ENCODE measurements at places on chromosomes 2 and 18.

GRCh38 chr2:204483608-204484081, 61.6 kb upstream of the PARD3B start:
- no peak overlapping the region for H3K27ac ChIP-seq
- H3K4me3 ChIP-seq, result no peak overlapping the region
- H3K36me3 ChIP-seq, result no peaks in the 10 kb centered on the region
- H3K27me3 ChIP-seq, result no peaks in the 10 kb centered on the region
- no peaks in the 10 kb centered on the region for H3K4me1 ChIP-seq

DNA sequence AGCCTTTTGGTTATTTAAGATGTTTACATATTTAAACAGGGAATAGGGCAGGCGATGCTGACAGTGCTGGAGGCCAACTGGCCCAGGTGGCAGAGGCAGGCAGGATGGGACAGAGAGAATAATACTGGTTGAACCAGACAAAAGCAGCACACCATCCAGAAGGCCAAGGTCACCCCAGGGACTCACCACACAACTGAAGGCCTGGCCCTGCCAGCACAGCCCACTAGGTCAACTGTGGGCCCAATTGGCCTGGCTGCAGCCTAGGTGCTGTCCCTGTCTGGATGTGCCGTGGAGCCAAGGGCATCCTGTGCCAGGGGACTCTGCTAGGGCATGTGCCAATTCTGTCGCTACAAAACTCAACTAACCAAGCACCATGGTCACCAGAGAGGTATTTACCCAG, 69.2 kb downstream of the RNF152 start:
- H3K27me3 ChIP-seq, result no peaks in the 10 kb centered on the region
- no peak for DNase-seq
- peaks cover 77% of the 10 kb centered on the region for H3K4me1 ChIP-seq
- H3K27ac ChIP-seq, result no peak overlapping the region

DNA sequence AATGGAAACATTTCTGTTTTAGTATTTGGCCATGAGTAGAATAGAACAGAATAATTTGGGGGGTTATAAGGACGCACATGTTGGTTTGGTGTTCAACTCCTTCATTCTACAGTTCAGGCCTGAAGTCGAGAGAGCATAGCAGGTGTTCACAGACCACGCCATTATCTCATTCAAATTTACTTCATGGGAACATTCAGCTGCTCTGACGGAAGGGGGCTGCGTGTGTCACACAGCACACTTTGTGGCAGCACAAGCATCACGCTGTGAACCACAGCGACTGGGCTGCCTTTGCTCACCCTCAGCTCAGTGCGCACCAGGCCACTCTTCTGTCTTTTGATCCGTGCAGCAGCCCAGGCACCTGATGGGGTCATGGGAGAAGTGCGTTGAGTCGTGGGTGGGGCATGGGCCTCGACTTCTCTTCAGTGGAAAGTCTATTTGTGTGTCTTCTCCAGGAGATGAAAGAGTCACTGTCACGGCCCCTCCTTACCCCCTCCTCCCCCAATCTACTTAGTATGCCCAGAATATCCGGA, 348.6 kb upstream of the SALL3 start:
- no peaks in the 10 kb centered on the region for H3K4me1 ChIP-seq
- no peak overlapping the region for H3K27ac ChIP-seq
- H3K36me3 ChIP-seq, result peaks cover 12% of the 10 kb centered on the region
- H3K4me3 ChIP-seq, result no peak overlapping the region
- no peaks in the 10 kb centered on the region for H3K27me3 ChIP-seq

DNA sequence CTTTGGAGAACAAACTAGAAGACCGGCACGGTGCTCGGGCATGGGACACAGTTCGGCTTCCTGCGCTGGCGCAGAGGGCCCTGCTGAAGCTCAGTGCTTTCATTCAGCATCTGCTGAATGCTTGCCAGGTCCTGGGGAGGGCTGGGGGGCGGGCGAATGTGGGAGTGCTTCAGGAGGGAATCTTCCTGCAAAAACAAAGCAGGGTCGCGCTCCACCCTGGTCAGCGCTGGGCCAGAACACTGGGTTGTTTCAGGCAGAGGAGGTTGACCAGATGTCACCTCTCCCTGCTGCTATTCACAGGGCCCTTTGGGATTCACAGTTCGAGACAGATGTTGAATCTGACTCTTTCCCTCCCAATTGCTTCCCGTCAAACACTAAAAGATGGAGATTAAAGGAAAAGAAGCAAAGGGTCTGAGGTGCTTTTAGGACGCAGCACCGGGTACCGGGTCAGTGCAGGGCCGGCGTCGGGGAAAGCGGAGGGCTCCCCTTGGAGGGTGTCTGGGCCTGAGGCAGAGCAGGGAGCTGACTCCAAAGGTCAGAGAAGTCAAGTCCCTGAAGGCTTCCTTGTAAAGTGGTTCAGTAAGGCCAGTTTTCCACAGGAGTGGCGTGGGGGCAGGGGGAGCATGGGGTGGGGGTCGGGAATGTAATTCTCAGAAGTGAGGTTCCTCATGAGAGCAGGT, 82.1 kb upstream of the PXDN start:
- no peak for DNase-seq
- no peaks in the 10 kb centered on the region for H3K36me3 ChIP-seq
- H3K27me3 ChIP-seq, result peaks cover 26% of the 10 kb centered on the region
- peaks cover 12% of the 10 kb centered on the region for H3K4me1 ChIP-seq
- no peak overlapping the region for H3K4me3 ChIP-seq

- H3K27ac ChIP-seq, result no peak overlapping the region
- no peaks in the 10 kb centered on the region for H3K27me3 ChIP-seq
- no peaks in the 10 kb centered on the region for H3K36me3 ChIP-seq
- no peak overlapping the region for H3K4me3 ChIP-seq
- no peaks in the 10 kb centered on the region for H3K4me1 ChIP-seq
Observed at GRCh38 chr2:162490052-162490717, 146.3 kb downstream of the GCA start.

GRCh38 chr2:36478332-36478738, 119.6 kb downstream of the FEZ2 start:
- peak overlapping the region; percentile 96 for H3K27ac ChIP-seq
- peak; percentile 75 for DNase-seq
- H3K36me3 ChIP-seq, result peaks cover 98% of the 10 kb centered on the region
- peak overlapping the region; percentile 68 for H3K4me3 ChIP-seq
- H3K27me3 ChIP-seq, result peaks cover 88% of the 10 kb centered on the region

DNA sequence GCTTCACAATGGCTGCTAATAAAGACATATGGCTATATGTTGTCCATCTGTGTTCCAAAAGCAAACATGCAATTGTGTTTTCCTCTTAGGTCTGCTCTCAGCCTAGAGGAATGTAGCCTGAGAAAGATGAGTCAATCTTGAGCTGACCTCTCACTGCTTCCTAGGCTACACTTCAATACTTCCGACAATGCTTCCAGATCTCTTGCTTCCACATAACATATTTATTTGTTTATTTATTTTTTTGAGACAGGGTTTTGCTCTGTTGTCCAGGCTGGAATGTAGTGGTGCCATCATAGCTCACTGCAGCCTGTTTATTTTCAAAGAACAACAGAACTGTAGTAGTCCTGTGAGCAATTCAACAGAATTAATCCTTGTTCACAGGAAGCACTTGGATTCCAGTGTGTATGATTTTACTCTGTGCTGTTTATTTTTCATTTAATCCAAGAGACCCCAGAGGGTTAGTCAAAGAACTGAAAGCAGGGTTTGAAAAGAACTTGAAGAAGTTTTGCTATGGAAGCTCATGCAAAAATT, 437.9 kb downstream of the TXNL1 start:
- peak overlapping the region; percentile 84 for H3K27ac ChIP-seq
- H3K36me3 ChIP-seq, result peaks cover 19% of the 10 kb centered on the region
- peak; percentile 68 for DNase-seq
- H3K4me1 ChIP-seq, result peaks cover 59% of the 10 kb centered on the region
- H3K27me3 ChIP-seq, result no peaks in the 10 kb centered on the region

DNA sequence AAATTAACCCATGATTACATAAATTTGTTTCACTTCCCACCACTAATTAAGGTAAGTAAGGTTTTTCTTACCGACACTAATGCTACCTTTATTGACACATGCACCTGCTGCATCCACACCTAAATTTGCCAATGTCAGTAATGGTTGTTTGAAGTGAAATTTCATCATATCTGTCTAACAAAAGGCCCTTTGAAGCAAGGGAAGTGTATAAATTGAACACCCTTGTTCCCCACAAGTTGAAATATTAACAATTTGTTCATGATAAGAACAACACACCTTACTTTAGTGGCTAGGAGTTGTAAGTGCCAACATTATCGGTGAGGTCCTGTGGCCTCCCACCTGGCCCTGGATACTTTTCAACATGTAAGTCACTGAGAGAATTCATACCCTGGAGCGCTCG, 116.3 kb upstream of the CDCA7 start:
- no peaks in the 10 kb centered on the region for H3K4me1 ChIP-seq
- no peak overlapping the region for H3K4me3 ChIP-seq
- H3K27ac ChIP-seq, result no peak overlapping the region
- no peaks in the 10 kb centered on the region for H3K27me3 ChIP-seq

DNA sequence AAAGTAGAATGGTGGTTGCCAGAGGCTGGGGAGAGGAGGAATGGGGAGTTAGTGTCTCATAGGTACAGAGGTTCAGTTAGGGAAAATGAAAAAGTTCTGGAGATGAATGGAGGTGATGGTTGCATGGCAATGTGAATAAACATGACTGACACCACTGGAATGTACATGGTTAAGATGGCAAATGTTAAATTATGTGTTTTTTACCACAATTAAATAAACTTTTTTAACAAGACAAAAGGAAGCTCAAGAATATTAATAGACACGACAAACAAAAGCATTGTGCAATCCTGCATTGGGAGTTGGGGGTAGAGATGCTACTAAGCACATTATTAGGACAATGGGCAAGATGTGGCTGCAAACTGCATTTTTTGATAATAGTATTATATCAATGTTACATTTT, 147.7 kb downstream of the TWIST2 start:
- H3K4me1 ChIP-seq, result peaks cover 9% of the 10 kb centered on the region
- H3K36me3 ChIP-seq, result peaks cover 15% of the 10 kb centered on the region
- peaks cover 23% of the 10 kb centered on the region for H3K27me3 ChIP-seq

GRCh38 chr2:127614731-127615130, 31.2 kb upstream of the GPR17 start:
- peaks cover 3% of the 10 kb centered on the region for H3K27me3 ChIP-seq
- peaks cover 56% of the 10 kb centered on the region for H3K4me1 ChIP-seq
- peak; percentile 84 for DNase-seq
- H3K36me3 ChIP-seq, result peaks cover 32% of the 10 kb centered on the region

GRCh38 chr2:128573531-128573930, 254.9 kb upstream of the HS6ST1 start:
- H3K4me3 ChIP-seq, result no peak overlapping the region
- no peaks in the 10 kb centered on the region for H3K4me1 ChIP-seq
- no peaks in the 10 kb centered on the region for H3K36me3 ChIP-seq
- H3K27me3 ChIP-seq, result peaks cover 6% of the 10 kb centered on the region

DNA sequence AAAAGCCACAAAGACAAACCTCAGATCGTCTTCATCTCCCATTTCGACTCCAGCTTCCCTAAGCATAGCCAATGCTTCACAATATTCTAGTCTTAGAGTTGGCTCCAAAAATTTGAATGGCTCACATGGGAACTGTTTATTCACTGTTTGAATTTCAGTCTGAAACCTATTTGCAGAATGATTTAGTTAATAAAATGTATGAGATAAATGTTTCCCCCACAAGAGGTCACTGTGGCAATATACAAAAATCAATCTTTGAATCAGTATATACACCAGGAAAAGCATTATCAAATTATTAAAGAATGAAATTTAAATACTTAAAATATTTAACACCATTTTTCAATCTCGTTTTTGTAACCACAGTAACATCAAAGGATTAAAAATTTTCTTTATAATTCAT, 40.0 kb upstream of the MCM6 start:
- H3K27ac ChIP-seq, result no peak overlapping the region
- no peaks in the 10 kb centered on the region for H3K4me1 ChIP-seq
- H3K4me3 ChIP-seq, result no peak overlapping the region
- H3K36me3 ChIP-seq, result peaks cover 5% of the 10 kb centered on the region
- no peaks in the 10 kb centered on the region for H3K27me3 ChIP-seq

GRCh38 chr18:13270279-13270855, 51.8 kb downstream of the LDLRAD4 start:
- no peak overlapping the region for H3K27ac ChIP-seq
- H3K36me3 ChIP-seq, result no peaks in the 10 kb centered on the region
- H3K27me3 ChIP-seq, result peaks cover 20% of the 10 kb centered on the region
- H3K4me3 ChIP-seq, result no peak overlapping the region
- DNase-seq, result no peak
- H3K4me1 ChIP-seq, result no peaks in the 10 kb centered on the region

DNA sequence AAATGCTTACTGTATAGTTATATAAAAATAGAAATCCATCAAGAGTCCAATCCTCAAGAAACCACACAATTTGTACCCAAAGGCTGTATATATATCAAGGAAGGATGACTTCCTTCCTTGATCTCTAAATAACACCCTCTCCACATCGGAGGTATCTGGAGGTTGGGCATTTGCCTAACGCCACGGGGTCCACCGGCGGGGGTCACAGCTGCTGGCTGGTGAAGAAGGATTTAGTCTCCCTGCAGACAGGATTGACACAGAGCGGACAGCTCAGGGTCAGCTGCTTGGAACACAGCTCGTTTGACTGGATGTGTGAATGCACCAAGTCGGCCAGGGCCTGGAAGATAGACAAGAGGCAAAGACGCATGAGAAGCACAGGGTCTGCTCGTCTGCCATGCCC, 36.0 kb downstream of the FECH start:
- no peak overlapping the region for H3K27ac ChIP-seq
- no peak for DNase-seq
- H3K4me1 ChIP-seq, result no peaks in the 10 kb centered on the region
- H3K4me3 ChIP-seq, result no peak overlapping the region
- H3K27me3 ChIP-seq, result no peaks in the 10 kb centered on the region

GRCh38 chr18:37253394-37254235, 312.0 kb downstream of the CELF4 start:
- H3K27me3 ChIP-seq, result peaks cover 45% of the 10 kb centered on the region
- H3K4me1 ChIP-seq, result no peaks in the 10 kb centered on the region
- DNase-seq, result no peak
- no peak overlapping the region for H3K4me3 ChIP-seq

DNA sequence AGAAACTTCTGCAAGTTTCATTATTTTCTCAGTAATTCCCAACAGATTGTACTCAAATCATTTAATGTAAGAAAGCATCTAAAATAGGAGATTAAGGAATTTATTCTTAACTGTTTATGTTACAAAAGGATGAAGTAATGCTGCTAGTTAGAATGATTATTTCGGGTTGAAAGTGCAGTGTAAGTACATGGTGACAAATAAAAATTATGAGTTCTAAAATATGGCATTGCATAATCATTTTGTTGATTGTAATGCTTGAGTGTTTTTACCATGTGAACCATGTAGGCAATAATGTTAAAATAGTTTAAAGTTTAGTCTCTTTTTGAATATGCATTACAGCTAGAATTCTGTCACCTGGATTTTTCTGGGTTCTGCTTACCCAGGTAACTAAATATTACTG, 149.0 kb upstream of the SP5 start:
- H3K36me3 ChIP-seq, result no peaks in the 10 kb centered on the region
- H3K27ac ChIP-seq, result no peak overlapping the region
- no peak overlapping the region for H3K4me3 ChIP-seq
- H3K27me3 ChIP-seq, result no peaks in the 10 kb centered on the region
- H3K4me1 ChIP-seq, result no peaks in the 10 kb centered on the region
- no peak for DNase-seq

GRCh38 chr2:17195016-17195415, 323.2 kb downstream of the RAD51AP2 start:
- H3K4me1 ChIP-seq, result no peaks in the 10 kb centered on the region
- no peaks in the 10 kb centered on the region for H3K36me3 ChIP-seq
- H3K27me3 ChIP-seq, result no peaks in the 10 kb centered on the region
- H3K4me3 ChIP-seq, result no peak overlapping the region
- no peak for DNase-seq
- no peak overlapping the region for H3K27ac ChIP-seq

Data from HFFc6 (cell line).